Fibroblast of the aortic adventitia (primary cell): ENCODE measurements at places on chromosomes 3 and 15. TPM values are rescaled to one million over a fixed set of nuclear protein-coding genes. Genes with fewer than 3 reads are reported as not detected.
A peak's percentile ranks its signal among the peaks of the same experiment; 100 is the strongest.

DNA sequence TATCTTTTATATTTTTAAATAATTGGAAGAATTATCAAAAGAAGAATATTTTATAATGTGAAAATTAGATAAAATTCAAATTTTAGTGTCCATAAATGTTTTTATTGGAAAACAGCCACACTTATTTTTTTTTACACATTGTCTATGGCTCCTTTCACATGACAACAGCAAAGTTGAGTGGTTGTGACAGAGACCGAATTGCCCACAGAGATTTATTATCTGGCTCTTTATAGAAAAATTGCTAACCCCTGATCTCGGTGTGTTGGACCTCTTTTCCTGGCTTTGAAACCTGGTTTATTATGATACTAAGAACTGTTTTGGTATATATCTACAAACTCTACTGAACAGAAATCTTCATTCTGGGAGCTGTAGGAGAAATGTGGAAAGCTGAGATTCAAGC is 269.1 kb upstream of the UMPS start:
- DNase-seq, result no peak

DNA sequence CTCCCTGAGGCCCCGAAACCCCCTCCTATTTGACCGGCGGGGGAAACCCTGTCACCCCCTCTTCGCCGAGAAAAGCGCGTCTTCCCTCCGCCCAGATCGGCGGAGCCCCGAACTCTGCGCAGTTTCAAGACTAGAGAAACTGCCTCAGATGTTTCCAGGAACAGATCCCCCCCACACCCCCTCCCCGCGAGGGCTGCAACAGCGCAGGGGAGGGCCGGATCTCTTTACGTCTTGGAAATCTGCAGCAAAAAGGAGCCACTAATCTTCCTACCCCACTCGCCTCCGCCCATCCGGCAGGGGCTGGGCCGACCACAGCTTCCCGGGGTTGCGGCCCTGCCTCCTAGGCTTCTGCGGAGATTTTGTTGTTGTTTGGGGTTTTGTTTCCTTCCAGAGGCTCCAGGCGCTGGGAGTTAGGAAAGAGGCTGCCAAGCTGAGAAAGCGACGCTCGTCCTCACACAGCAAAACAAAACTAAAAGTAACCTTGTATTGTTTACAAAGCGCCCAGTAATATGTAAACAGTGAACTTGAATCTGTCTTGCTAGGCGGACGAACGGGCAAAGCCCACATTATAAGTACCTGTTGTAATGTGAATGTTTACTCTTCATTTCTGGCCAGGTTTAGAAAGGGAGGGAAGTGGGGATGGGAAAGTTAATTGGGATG is 2.2 kb downstream of the FOXB1 start:
- peak; percentile 21 for DNase-seq

HYAL2 gene
- total RNA-seq, result 7.8 and 27.0 TPM in 2 replicates

NISCH gene
- total RNA-seq, result 52.7 and 90.8 TPM in 2 replicates

RBP2 gene
- total RNA-seq, result not detected in 2 replicates

DNA sequence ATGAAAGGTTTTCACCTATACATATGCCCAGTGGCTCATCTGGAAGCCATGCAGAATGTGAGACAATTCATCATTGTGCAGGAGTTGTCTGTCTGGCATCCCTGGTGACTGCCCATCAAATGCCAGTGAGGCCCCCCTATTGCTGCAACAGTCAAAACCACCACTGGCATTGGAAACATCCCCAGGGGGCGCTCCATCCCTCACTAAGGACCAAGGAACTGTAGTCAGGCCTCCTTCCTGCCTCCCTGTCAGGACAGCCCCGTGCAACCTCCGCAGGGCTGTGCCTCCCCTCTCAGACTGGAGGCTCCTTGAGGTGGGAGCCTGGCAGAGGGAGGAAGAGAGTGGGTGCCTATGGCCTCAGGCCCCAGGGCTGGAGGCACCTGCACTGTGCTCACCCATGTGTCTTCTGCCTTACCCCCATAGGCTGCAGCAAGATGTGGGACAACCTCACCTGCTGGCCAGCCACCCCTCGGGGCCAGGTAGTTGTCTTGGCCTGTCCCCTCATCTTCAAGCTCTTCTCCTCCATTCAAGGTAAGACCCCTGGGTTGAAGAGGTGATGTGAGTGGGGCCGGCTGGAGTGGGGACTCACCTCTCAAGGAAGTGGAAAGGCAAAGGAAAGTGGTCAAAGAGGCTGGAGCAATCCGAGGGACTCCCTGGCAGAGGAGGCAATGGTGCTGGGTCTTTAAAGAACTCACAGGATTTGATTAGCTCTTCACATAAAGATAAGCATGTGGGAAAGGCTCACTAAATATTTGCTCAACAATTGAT is 16.5 kb downstream of the VIPR1 start:
- no peak for DNase-seq

DNA sequence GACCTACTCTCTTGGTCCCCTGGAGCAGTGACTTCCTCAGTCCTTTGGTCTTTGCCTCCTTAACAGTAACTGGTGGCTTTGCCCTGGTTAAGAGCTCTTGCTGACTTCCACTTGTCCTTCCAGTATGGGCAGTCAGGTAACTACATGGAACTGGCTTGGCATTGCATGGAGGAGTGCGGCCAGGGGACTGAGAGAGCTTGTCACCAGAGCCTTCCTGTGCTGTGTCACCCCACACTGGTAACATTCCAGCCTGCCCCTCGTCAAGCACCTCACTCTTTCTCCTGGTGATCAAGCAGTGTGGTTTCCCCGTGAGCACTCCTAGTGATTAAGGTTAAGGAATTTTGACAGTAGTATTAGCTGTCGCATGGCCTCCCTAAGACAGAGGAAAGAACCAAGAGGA is 19.3 kb upstream of the SNX22 start:
- DNase-seq, result no peak

DNA sequence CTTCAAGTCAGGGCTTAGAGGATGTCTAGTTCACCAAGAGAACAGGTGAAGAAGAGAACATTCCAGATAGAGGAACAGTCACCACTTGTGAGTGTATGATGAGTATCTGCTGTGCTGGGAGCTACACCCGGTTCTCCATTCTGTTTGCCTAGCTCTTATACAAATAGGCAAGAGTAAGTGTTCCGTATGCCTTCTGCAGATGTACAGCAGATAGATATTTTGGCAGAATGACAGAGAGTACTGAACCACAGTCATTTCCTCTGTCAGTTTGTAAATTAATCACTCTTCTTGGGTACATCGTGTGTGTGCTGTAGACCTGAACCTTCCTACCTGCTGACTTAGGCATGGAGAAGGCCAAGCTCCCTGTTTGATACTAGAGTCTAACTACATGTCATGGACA is 108.3 kb upstream of the CTDSPL start:
- DNase-seq, result no peak

SOX2 gene
- not detected in 2 replicates for total RNA-seq
